ENCODE measurements at places on chromosomes 1 and 21.
A peak's percentile ranks its signal among the peaks of the same experiment; 100 is the strongest.

- no peak for DNase-seq
Observed at GRCh38 chr1:10617318-10617717, 142.6 kb downstream of the PEX14 start.

DNA sequence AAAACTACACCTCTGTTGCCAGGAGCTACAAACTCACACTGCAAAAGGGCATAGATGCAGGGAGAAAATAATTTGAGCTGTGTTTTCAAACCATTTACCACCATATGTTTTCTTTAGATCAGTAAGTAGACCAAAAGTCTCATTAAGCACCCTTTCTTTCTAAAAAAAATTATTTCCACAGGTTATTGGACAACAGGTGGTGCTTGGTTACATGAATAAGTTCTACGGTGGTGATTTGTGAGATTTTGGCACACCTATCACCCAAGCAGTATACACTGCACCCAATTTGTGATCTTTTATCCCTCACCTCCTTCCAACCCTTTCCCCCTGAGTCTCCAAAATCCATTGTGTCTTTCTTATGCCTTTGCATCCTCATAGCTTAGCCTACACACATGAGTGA, 21.1 kb downstream of the MAP10 start:
- DNase-seq, result no peak

DNA sequence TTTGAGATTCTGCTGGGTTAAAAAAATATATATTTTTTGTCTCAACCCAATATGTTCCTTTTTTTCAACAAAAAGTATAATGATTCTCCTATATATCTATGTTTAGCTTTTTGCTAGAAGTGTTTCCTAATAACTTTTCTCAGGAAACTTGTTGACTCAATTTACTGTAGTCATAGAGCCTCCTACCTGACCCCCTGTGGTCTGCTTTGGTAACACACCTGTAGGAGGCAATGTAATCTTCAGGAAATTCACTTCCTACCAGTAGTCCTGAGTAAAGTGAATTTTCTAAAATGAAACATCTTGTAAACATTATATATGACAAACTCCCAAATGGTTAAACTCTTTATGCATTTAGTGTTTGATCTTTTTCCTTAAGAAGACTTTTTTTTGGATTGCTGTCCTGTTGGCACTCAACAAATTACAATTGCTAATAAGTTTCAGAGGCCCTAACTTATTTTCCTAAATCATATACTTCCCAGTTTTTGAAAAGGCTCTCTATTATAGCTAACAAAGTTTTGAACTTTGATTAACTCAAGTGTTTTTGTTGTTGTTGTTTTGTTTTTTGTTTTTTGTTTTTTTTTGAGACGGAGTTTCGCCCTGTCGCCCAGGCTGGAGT, 118.3 kb downstream of the OLFML2B start:
- no peak for DNase-seq

GRCh38 chr1:42824481-42825035, 7.4 kb upstream of the SVBP start:
- no peak for DNase-seq

GRCh38 chr1:38818175-38818976, 41.2 kb downstream of the RRAGC start:
- peak; percentile 41 for DNase-seq

- DNase-seq, result no peak
Observed at GRCh38 chr1:157498736-157499090, 53.6 kb downstream of the FCRL5 start.

- no peak for DNase-seq
Observed at GRCh38 chr1:5479876-5480646, 512.2 kb downstream of the NPHP4 start.

Data from activated gamma-delta T cell treated with Interleukin-2 at 50 U/mL for 16 hours (primary cell).